Erythroblast (primary cell): ENCODE measurements at places on chromosomes 2 and 18.

- no peak for DNase-seq
Observed at GRCh38 chr2:181779288-181780021, 99.1 kb upstream of the NEUROD1 start.

DNA sequence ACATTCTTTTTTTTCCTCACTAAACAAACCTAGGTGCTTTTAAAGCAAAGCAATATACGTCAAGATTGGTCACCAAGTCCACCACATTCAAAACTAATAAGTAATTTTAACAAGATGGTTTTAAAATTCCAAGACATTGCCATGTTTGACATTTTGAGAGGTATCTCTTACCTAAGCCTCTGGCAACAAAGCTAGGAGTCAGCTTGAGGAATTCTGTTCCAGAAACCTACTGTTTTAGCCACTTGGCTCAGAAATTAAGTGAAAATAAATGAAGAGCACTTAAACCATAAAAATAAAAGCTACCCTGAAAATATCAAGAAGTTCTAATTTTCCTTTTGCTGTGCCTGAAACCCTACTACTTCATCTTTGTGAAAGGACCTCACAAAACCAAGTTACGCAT lies 30.0 kb upstream of the CHMP3 start:
- no peak for DNase-seq

DNA sequence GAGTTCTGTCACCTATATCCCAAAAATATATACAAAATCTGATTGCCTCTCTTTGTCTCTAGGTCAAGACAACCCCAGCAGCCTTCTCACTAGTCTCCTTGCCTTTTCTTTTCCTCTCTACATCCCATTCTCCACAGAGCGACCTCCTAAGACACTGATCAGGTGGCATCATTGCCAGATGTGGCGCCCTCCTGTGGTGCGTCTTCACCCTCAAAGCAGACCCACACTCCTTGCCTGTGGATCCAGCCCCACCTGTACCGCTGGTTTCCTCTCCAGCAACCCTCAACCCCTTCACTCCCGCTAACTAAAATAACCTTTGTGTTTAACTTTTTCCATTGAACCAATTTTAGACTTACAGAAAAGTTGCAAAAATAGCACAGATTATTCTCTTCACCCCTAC lies 273.3 kb downstream of the GLI2 start:
- no peak for DNase-seq

GRCh38 chr2:202460119-202460518 lies 84.0 kb downstream of the BMPR2 start:
- DNase-seq: no peak

- DNase-seq: no peak
Observed at GRCh38 chr18:45751766-45752165, 27.8 kb downstream of the SLC14A1 start.

DNA sequence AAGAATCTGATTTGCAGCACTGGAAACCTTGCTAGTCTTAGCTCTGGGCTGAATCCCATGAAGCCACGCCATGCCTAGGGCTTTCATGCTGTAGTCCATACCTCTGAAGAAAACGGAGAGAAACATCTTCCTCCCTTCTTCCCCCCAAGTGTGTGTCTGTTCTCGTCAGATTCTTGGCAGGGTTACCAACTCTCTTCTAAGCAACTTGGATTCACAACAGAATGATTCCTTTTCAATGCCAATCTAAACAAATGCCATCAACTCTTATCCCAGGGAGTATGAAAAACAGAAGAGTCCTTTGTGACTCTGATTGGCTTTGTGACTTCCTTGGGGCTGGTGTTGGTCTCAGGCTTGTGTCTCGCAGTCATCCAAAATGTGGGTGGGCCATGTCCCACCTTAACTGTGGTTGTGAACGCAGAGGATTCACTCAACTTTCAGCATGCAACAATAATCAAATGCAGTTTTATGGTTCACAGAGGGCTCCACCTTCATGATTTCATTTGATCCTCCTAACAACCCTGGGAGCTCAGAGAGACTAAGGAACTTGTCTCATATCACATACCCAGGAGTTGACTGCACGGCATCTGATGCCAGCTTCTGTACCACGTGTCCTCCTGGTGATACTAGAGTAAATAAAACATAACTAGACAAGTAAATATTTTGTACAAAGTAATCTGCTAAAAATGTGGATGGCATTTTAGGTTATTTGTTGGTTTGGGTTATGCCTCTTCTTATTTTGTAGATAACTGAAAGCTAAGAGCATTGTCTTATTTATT lies 186.0 kb upstream of the TNP1 start:
- DNase-seq: no peak

DNA sequence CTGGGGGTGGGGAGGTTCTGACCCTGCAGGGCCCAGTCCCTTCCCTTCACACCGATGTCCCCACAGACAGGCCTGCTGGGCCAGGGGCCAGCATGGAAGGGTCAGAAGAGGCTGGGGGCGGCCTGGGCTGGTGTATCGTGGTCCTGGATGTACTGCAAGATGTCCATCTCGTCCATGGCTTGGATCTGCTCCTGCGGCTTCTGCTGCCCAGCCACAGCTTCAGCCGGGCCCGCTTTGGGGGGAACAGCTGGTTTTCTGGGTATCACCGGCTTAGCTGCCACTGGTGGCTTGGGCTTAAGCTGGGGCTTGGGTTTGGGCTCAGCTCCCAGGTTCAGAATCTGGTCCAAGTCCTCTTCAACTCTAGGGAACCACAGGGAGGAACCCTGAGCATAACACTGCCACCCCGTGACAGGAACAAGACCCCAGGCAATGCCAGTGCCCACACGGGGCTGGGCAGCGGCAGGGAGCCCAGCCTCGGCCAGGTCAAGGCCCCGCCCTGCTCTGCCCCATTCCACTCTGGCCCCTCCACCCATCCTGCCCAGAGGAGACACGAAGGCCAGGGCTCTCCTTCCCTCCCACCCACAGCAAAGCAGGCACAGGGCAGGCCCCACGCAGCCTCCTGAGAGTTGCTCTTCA lies 31.9 kb downstream of the HS1BP3 start:
- no peak for DNase-seq

DNA sequence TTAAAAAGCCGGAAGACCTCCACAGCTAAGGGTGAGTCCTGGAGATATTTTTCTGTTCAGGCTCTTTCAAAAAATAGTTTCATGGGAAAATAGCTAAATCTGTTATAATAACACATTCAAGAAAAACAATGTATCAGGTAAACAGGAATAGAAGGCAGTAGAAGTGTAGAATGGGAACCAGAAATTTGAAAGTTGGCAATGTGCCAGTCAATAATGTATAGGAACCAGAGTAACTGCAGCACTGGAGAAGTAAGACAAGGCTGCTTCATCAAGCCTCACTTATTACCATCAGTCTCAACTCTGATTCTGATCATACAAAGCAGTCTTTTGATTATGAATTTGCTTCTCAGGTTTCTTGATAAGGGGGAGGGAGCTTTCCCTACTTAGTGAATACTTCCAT lies 81.4 kb upstream of the VRK2 start:
- DNase-seq: peak; percentile 1

DNA sequence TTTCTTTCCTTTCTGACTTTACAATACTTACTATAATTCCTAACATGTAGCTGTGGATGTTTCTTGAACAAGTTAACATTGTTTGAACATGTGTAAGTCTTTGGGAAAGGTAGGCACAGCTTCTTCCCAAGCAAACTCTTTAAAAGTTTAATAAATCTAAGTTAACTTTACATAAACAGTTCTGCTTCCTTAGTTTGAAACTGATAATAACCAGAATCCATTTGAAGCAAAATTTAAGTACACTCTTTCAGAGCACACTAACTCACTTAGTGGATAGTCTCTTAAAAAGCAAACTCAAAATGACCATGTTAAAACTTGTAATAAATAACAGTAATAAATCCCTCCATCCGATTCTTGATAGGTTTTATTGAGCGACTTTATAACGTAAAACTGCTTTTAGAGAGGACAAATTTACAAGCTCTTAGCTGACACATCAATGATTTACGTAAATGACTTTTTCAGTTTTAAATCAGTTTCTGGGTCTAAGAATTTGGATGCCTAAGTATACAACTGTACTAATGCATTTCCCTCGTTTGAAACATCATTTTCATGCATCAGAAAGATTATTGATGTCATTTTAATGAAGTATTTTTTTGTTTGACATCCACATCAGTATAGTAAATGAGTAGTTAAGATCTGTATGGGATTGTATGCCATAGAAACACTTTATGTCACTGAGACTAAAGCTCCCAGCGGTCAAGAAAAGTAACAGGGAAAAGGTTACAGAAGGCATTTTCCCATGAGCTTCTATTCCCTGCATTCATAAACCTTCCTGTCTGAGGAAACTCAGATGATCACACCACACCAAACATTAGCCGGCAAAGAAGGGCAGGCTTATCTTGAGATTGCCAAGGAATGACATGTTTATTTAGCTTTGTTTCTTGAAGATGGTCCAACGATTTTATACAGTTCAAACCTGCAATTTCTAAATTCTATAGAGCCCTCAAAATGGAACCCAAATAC lies 67.5 kb downstream of the PDE1A start:
- DNase-seq: no peak

DNA sequence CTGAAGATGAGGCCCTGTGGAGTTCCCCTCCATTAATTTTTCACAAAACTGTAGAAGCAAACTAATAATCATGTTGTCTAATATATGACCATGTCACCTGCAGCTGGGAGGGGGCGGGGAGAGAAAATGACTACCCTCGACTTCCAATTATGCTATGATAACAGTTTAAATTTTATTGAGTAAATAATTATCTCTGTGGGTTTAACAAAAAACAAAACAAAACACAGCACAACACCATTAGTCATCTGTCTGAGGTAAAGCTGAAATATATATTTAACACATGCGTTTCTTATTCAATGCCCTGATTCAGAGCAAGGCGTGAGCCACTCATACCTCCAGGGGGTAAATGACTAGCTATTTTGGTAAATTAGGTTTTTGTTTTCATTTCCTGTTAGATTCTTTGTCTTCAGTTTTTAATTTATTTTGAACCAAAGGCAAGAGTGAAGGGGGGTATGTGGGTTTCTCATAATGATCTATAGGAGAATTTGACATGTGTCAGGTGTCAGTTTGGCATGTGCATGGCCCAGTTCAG lies 77.4 kb upstream of the ZCCHC2 start:
- no peak for DNase-seq

- DNase-seq: no peak
Observed at GRCh38 chr2:129713337-129713736, 266.1 kb upstream of the RAB6C start.

- DNase-seq: no peak
Observed at GRCh38 chr18:30057398-30057797, 985.1 kb downstream of the DSC3 start.

GRCh38 chr2:238098901-238099713 lies 1.0 kb upstream of the ESPNL start:
- no peak for DNase-seq

GRCh38 chr18:52337276-52337675 lies 2.7 kb upstream of the DCC start:
- DNase-seq: no peak

DNA sequence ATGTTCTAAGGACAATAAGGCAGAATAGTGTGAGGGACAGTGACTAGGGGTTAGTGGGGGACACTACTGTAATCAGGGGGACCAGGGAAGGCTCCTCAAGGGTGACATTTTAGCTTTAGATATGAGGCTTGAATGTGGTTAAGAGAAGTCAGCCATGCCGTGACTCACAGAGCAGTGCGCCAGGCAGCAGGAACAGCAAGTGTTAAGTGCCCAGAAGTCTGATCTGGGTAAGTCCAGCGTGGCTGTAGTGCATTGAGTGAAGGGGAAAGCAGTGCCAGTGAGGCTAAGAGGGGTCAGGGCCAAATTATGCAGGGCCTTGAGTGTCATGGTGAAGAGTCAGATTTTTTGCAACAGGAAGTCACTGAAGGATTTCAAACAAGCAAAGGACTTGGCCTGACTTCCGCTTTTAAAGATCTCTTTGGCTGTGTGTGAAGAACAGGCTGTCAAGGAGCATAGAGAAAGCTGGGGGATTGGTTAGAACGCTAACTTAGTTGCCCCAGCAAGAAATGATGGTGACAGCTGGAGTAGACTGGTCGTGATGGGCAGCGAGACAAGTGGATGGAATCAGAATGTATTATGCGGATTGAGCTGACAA lies 151.5 kb downstream of the MSH2 start:
- no peak for DNase-seq

DNA sequence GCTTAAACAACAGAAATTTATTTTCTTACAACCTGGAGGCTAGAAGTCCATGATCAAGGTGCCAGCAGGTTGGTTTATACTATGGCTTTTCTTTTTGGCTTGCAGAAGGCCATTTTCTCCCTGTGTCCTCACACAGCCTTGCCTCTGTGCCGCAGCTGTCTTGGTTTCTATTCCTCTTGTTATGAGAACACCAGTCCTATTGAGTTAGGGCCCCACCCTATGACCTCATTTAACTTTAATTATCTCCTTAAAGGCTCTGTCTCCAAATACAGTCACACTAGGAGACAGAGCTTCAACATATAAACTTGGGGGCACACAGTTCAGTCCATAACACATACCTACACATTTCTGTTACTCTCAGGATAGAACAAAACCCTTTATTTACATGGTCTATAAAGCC lies 17.3 kb upstream of the RHOB start:
- peak; percentile 22 for DNase-seq

GRCh38 chr2:110829413-110830146 lies 97.2 kb downstream of the ACOXL start:
- no peak for DNase-seq

DNA sequence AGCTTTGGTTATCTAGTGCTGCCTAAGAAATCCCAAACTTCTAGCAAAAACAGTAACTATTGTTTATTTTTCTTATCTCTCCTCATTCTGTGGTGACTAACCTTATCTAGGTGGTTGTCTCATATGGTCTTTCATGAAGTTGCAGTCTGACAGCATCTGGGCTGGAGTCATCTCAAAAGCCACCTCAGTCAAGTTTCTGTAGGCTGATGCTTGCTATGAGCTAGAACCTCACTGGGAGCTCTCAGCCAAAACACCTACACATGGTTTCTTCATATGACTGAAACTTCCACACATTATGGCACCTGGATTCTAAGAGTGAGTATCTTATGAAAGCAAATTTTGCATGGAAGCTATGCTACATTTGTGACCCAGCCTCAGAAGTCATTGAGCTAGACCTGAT lies 596.4 kb upstream of the VRK2 start:
- DNase-seq: no peak

- DNase-seq: no peak
Observed at GRCh38 chr2:103005393-103005792, 243.6 kb downstream of the TMEM182 start.

DNA sequence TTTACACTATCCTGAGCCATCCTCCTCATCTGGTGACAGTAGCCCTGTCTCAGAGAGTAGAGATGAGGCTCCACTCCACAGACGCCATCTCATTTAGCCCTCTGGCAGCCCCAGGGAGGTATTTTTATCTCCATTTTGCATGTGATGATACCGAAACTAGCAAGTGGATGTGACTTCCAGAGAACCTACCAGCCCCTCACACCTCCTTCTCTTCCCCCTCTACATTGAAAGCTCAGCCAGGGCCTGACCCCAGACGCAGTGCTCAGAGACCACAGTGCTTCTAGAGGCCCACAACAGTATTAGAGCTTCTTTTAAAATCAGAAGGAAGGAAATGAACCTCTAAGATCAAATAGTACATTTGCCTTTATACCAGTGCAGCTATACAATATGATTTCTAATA lies 8.3 kb downstream of the GYPC start:
- DNase-seq: peak; percentile 74
